Mesenchymal stem cell (in vitro differentiated cells and primary cell): ENCODE measurements at places on chromosomes 7 and 10.

GRCh38 chr10:130353928-130354572 is 217.9 kb downstream of the GLRX3 start:
- DNase-seq: no peak

DNA sequence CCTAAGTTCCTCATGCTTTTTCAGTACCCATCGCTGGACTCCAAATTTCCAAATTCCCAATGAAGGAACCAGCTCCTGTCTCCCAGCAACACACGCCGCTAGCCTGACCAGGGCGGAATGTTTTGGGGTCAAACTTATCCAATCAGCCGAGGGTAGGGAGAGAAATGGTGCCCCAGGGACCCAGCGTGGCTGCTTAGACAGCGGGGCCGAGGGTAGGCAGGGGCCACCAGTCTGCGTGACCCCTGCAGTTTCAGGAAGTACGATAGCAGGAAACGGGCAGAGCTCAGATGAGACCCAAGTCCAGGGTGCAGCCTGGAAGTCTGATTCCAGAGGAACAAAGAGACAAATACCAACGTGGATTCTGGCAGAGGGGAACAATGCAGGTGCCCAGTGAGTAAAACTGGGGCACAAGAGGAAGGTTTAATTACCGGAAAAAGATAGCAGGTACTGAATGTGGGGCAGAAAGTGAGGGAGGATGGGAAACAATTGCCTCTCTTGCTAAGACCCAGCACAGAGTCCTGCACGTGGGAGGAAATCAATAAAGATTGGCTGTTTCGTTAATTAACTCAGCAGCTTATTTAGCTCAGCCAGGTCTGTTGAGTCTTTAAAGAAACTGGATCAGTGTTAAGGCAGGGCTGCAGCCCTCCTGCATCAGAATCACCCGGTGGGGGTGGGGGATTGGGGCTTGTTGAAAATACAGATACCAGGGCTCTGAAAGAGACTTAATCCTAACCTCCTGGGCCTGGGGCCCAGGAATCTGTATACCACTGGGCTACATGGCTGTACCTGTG is 50.4 kb upstream of the NFE2L3 start:
- DNase-seq: no peak

DNA sequence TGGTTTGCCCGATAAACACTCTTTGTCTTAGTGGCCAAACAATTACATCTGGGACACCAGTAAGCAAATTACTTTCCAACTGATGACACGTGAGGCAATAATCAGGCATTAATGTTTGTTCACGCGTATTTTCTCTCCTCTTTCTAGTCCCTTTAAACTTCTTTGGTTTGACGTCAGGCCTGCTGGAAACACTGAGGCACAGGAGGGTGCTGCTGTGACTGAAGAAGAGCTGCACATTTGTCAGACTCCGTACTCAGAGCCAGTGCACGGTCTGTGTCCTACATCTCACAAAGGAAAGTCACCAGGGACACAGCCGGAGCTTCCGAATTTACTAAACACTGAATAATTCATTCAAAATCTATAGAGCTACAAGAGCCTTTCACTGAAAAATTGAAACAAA is 57.6 kb upstream of the ANAPC16 start:
- DNase-seq: no peak

GRCh38 chr10:124379609-124380193 is 39.0 kb downstream of the OAT start:
- no peak for DNase-seq

DNA sequence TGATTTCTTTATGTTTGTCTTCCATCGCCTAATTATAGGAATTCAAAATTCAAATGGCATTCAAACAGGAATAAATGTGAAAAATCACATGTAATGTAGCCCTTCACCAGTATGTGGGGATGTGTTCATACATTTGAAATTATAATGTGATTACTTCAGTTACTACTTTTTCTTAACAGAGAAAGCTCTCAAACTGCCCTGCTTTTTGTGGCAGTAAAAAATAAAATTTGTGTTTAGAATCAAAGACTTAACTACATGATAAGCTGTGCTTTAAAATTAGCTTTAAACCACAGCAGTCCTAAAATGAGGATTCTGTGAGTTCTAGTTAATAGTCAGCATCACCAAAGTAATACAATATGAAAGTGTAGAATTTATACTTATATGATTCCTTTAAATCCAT is 7.8 kb upstream of the HERC4 start:
- peak; percentile 42 for DNase-seq

DNA sequence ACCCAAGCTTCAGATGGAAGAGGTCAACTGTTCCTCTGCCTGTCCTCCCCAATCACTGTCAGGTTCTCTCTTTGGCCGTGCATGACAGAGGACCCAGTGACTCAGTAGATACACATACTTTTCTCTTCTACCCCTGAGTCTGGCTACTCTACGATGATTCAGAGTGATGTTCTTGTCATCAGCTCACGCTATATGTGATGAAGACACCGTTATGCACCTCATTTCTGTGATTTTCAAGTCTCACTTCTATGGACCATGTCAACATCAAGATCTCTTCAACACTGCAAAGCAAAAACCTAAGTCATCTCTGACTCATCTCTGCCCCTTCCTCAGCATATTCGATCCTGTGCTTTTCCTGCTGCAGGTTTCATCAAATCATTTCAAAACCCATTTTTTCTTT is 76.6 kb upstream of the DGKI start:
- peak; percentile 86 for DNase-seq

- DNase-seq: peak; percentile 2
These were observed 151.6 kb downstream of the EMX2 start for GRCh38 chr10:117694190-117694589.

DNA sequence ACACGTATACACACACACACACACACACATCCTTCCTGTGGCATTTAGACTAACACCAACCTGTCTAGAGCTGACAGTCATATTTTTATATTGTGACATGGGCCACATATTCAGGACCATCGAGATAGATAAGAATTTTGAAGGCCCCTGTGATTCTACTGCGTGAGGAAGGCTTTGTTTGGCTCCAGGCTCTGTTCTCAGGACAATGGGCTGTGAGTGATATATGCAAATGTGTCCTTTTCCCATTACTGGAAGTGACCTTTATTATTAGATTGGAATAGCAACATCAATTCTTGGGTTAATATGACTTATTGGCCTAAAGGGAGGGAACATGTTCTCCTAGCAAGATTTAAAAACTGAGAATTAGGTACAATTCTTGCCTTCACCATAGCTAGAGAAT is 156.1 kb downstream of the SPAG6 start:
- DNase-seq: no peak

DNA sequence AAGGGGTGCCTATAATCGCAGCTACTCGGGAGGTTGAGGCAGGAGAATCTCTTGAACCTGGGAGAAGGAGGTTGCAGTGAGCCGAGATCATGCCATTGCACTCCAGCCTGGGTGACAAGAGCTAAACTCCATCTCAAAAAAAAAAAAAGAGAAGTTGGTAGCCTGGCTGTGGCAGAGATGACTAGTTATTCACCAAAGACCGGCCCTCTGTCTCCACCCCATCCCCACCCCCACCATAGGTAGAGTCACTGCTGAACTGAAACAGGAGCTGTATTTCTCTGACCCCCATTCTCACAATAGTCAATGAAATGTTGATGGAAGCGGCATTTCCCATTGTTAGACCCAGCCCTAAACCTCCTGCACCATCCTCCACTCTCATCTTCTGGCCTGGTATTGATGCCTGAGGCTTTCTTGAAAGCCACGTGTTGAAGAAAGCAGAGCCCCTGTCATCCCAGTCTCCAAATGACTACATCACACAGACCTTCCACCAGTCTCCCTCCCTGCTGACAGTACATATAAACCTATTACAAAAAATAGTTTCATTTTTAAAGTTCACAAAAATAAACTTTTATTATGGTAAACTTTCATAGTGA is 9.4 kb upstream of the PIK3CG start:
- DNase-seq: no peak

- DNase-seq: no peak
These were observed 34.4 kb upstream of the SLC29A4 start for GRCh38 chr7:5248201-5248885.

DNA sequence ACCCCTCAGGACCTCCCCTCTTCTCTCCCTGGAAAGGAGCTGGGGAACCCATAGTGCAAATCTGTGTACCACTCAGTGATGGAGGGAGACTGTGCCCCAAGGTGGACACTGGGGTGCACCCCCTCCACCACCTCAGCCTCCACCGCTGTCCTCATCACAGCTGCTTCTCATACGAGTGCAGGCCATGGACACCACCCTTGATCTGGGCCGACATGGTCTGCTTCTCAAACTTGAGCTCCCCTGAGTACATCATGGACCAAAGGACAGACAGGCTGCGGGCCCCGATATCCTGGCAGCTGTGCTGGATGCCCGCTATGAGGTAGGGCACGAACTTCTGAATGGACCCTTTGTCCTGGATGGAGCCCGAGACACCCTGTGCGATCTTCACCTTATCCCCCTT is 142.6 kb upstream of the KCNMA1 start:
- no peak for DNase-seq

GRCh38 chr7:81036057-81036456 is 117.2 kb upstream of the SEMA3C start:
- DNase-seq: no peak
